Gastrocnemius medialis (tissue), 4 donors: ENCODE measurements at places on chromosomes 11 and 22. TPM values are rescaled to one million over a fixed set of nuclear protein-coding genes. Genes with fewer than 3 reads are reported as not detected.

The PRRG4 gene
- 0.46 TPM for total RNA-seq

DNA sequence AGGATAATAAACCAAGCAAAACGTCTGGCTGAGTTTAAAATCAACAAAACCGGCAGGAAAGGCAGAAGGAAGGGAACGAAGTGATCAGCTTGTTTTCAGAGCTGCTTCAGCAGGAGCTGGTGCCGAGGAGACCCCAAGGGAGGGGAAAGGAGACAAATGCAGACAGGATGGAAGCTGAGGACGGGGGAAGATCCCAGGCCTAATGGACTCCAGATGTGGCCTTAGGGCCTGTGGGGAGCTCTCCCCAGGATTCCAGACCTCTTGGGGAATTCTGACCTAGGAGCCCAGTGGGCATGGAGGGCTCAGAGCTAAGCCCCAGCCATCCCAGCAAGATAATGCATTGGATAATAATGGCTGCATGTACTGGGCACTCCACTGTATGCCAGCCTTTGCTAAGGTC, 211.4 kb upstream of the NARS2 start:
- no peak for DNase-seq
- no peaks in the 10 kb centered on the region for H3K27me3 ChIP-seq
- no peak overlapping the region for H3K4me3 ChIP-seq

DNA sequence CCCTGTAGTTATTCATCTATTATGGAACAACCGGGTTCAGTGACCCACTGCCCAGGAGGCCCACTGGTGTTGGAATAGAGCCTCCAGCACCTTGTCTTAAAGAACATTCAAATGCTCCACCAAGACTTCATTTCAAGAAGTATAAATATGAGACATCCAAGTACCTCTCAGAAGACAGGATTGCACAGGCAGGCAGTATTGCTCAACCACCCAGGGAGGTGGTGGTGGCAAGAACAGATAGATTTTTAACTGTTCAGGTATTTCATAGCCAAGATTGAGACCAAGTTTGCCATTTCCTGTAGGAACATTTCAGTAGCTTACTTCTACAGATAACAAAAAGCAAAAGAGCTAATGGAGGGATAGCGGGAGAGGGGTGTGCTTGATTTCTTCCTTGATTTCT, 78.7 kb downstream of the COMMD9 start:
- no peaks in the 10 kb centered on the region for H3K27me3 ChIP-seq
- H3K4me1 ChIP-seq: no peaks in the 10 kb centered on the region
- H3K27ac ChIP-seq: no peak overlapping the region
- no peaks in the 10 kb centered on the region for H3K36me3 ChIP-seq
- DNase-seq: no peak
- no peak overlapping the region for H3K4me3 ChIP-seq

The C11orf16 gene
- not detected for total RNA-seq

DNA sequence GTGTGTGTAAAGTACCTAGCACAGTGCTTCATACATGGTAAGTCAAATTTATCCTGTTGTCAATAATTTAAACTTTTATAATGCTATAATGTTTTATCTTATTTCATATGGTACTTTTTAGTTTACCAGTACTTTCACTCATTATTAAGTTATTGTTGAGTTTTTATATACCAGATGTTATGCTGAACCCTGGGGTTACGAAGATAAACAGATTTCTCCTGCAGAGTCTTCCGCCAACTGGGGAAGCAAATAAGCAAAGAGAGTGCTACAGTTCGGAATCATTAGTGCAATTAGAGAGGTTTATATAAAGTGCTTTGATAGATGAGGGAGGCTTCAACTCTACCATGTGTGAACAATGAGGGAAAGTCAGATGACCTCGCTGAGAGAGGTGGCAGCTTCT, 362.3 kb downstream of the DYNC2H1 start:
- no peak for DNase-seq
- H3K4me1 ChIP-seq: no peaks in the 10 kb centered on the region
- no peak overlapping the region for H3K4me3 ChIP-seq
- no peak overlapping the region for H3K27ac ChIP-seq

The SLN gene
- 2,179 TPM for total RNA-seq
